ENCODE measurements at places on chromosomes 13 and 19.

- DNase-seq, result no peak
Measured at GRCh38 chr19:35732540-35733179, 9.6 kb downstream of the IGFLR1 start.

DNA sequence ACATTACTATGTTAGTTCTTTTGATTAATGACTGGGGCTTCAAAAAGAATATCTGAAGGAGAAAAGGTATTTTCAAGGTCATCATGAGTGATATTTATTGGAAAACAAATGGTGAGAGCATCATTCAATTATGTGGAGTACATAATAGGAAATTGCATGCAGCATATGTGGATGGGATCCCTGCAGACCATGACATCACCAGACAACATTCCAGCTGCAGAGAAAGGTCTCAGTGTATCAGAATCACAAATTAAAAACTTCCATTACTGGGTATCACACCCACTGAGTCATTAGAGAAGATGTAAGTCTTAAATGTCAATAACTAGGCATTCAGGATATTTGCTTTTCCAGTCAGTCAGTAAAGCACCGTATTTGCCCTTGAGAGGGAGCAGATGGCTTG is 574.4 kb upstream of the SLC10A2 start:
- no peak for DNase-seq

GRCh38 chr13:30731361-30732045 is 3.8 kb upstream of the ALOX5AP start:
- no peak for DNase-seq

DNA sequence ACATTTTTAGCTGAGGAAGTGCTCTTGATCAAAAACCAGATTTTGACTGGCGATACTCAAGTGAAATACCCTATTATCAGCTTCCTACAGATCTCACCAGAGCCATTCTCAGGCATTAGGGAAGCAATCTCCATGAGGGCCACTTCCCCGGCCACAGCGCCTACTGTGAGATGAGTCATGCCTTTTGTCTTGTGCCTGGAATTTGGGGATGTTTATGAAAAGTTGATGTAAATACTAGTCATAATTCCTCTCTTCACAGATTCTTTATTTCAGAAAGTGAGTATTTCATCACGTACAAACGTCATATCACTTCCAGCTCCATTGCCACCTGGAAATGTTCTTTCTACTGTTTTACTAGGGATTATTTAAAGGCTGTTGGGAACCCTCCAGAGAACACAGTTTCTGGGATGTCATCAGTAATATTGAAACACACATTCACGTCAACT is 25.3 kb upstream of the SLC46A3 start:
- DNase-seq, result no peak

GRCh38 chr19:30353394-30353945 is 18.7 kb upstream of the ZNF536 start:
- no peak for DNase-seq

DNA sequence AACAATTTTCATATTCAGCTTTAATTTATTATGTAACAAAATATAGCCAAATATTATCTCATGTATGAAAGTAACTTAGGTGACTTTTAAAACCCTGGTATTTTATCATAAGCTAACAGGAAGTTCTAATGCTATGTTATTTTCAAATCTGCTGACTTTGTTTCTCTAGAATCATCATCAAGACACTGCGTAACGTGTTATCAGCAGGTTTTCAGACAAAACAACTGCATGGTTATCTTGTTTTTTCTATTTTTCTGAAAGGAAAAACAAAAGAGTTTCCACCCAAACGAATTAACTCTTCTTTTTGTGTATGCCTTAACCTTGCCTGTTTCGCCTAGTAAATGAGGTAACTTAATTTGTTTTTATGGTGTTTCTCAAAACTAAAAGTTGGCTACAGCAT is 156.3 kb downstream of the TBC1D4 start:
- DNase-seq, result no peak

DNA sequence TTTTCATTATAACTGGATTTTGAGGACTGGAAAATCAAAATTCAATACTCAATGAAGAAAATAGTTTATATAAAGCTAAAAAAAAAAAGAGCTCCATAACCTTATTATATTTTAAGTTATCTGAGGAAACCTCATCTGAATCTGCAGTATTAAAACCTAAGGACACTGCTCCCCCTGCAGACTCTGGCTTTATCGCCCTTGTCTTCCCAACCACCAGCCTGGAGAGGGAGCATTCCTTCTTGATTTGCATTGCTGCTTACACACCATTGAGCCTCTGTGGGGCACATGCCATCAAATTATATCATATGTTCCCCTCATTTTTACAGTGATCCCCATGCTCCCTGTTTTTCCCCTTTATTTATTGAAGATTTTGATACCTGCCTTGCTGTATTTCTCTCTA is 871.4 kb upstream of the GPC6 start:
- no peak for DNase-seq

- no peak for DNase-seq
Measured at GRCh38 chr19:40231544-40232424, 5.3 kb upstream of the CCNP start.

GRCh38 chr13:111879719-111880118 is 187.2 kb upstream of the SOX1 start:
- DNase-seq, result no peak

DNA sequence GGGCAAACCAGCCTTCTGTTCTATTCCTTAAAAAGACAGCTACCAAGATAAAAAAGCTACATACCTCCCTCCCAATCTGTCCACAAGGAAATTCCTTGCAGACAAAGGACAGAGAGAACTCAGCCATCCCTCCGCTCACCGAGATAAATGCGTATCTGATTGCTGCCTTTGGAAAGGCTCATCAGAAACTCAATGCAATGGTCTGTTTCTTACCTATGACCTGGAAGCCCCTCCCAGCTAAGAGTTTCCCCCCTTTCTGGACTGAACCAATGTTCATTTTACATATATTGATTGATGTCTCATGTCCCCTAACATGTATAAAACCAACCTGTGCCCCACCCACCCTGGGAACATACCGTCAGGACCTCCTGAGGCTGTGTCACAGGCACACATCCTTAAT is 11.6 kb downstream of the BTBD2 start:
- DNase-seq, result no peak

GRCh38 chr13:113953561-113953960 is 20.3 kb downstream of the C13orf46 start:
- no peak for DNase-seq

GRCh38 chr13:33312150-33312860 is 26.8 kb upstream of the STARD13 start:
- DNase-seq, result no peak

DNA sequence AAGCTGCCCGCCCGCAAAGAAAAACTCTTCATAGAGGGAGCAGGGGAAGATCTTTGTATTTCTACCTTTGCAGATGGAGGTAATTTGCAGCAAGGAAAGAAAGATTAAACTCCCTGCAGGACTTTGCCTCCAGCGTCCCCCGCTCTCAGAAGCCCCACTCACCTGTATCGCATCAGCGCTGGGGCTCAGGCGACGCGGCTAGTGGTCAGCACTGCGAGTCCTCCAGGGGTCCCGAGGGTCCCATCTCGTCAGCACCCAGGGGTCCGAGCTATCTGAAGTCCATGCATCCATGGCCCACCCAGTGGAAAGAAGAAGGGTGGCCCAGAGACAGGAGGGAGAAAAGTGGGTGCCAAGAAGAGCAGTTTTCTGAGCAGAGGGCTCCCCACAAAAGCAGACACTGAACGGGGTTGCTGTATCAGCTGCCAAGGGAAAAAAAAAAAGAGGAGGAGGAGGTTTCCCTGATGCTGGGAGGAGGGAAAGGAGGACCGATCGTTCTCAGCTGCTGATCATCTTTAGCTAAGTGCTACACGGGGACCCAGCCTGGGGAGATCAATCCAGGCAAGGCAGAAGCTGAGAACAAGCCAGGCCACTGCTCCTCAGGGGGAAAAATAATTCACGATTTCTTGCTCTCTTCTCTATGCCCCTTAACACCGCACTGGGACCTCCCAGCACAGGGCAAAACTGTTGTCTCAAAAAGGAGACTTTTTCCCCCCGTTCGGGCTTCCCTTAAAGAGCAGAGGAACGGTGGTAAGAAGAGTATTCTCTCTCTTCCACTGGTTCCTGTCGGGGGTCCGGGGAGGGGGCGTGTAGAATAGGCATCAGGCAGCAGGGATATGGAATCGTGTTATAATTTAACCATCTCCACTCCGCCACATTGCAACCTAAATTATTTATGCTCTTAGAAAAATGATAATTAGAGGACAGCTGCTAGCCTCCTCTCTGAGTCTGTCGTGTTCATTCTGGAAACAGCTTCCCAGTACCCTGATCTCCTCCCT is 117.7 kb upstream of the CACNA1A start:
- DNase-seq, result no peak

GRCh38 chr13:75137911-75138571 is 343.9 kb downstream of the TBC1D4 start:
- no peak for DNase-seq

GRCh38 chr19:37990362-37990761 is 83.4 kb downstream of the SIPA1L3 start:
- no peak for DNase-seq

DNA sequence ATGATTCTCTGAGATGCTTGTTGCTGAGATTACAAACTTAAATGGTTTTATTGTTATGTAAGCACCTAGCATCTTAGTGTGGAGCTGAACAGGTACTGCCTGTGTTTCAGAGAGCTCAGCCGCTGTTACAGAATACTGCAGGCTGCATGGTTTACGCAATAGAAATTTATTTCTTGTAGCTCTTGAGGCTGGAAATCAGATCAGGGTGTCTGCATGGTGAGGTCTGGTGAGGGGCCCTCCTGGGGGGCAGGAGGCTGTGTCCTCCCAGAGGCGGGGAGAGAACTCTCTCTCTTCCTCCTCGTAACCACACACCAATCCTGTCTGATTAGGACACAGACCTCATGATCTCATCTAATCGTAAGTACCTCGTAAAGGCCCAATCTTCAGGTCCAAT is 13.1 kb downstream of the ATP11A start:
- no peak for DNase-seq

DNA sequence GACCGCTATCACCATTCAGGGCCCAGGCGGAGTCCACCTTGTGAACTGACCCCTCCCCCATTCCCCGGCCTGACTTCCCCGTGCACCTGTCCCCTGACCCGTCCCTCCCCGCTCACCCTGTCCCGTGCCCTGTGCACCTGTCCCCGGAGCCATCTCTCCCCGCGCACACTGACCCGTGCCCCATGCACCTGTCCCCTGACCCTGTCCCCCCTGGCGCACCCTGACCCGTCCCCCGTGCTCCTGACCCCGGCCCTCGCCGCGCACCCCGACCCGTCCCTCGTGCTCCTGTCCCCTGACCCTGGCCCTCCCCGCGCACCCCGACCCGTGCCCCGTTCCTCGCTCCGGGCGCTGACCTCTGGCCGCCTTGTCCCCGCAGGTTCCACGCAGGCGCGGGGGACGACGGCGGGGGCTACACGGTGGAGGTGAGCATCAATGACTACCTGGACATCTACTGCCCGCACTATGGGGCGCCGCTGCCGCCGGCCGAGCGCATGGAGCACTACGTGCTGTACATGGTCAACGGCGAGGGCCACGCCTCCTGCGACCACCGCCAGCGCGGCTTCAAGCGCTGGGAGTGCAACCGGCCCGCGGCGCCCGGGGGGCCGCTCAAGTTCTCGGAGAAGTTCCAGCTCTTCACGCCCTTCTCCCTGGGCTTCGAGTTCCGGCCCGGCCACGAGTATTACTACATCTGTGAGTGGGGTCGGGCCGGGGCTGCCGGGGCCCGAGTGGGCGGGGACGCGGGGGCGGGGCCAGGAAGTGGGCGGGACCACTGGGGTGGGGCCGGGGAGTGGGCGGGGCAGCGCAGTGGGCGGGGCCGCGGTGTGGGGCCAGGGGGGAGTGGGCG is 9.7 kb downstream of the EFNA2 start:
- no peak for DNase-seq

- no peak for DNase-seq
Measured at GRCh38 chr19:16022681-16023080, 53.6 kb upstream of the TPM4 start.

GRCh38 chr13:104206450-104207044 is 1140.3 kb upstream of the SLC10A2 start:
- no peak for DNase-seq

DNA sequence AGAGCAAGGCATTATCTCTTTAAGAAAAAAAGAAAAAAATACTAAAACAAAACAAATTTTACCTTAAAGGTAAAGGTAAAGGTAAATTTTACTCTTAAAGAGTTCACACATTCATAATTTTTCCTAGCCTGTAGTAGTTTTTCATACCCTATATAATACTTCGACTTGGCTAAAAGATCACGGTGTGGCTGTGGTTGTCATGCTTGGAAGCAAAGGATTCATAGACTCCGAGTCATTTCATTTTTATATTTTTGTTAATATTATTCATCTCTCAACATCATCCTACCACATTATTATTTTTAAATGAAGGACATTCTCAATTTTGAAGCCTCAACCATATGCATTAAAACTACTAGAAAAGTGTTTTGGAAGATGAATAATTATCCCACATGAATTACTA is 52.7 kb downstream of the PIBF1 start:
- no peak for DNase-seq

- DNase-seq, result no peak
Measured at GRCh38 chr13:75633285-75633684, 2.8 kb upstream of the LMO7 start.

DNA sequence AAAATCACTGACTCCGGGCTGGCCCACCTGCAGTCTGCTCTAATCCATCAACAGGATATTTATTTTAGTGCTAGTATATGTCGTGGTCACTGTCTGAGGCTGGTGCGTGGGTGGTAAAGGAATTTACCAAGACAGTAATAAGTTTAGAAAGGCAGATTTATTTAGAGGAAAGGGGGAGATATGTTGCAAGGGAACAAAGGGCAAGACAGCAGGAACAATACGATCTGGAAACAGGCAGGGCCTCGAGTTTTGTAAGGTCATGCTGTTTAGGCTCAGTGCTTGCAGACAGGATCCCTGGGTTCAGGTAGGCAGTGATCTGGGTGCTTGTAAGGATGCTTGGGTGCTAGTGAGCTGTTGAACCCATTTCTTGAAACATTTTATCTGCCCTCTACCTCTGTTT is 748.2 kb upstream of the SLITRK5 start:
- DNase-seq, result no peak

DNA sequence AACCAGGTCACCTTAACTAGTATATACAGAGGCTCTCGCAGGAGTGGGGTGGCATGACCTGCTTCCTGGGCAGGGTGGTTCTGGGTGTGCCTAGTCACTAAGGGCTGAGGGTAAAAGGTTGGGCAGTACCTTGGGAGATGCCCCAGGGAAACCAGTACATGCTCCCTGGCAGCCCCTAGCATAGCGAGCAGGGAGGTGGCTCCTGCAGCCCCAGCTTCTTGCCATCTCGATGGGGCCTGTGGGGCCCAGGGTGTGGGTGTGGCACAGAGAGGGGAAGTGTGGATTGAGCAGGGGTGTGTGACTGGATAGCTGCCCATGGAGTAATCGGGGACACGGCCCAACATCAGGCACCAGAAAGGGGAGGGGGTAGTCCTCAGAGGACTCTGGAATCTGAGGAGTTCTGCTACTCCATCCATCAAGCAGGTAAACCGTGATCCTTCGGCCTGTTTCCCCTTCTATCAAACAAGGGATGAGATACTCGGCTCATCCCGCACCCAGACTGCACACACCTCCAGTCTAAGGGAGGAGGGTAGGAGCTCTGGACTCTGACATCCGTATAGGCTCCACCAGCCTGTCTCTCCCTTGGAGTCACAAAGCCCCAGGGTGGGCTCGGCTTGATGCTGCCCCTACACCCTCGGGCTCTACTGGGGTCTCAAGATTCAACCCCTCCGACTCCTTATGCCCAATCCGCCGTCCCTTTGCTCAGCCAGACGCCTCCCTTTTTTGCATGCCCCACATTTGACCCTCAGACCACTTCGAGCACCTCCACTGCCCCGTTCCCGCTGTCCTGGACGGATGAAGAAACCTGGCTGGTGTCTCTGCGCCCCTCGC is 1.1 kb downstream of the ZBTB45 start:
- no peak for DNase-seq
